Activated T-cell treated with anti-CD3 and anti-CD28 coated beads for 48 hours (primary cell): ENCODE measurements at places on chromosomes 2 and 18.

- DNase-seq: no peak
These were observed 33.0 kb downstream of the CYRIA start for GRCh38 chr2:16632598-16632997.

GRCh38 chr2:59461127-59461526, 1092.3 kb downstream of the BCL11A start:
- DNase-seq: no peak

DNA sequence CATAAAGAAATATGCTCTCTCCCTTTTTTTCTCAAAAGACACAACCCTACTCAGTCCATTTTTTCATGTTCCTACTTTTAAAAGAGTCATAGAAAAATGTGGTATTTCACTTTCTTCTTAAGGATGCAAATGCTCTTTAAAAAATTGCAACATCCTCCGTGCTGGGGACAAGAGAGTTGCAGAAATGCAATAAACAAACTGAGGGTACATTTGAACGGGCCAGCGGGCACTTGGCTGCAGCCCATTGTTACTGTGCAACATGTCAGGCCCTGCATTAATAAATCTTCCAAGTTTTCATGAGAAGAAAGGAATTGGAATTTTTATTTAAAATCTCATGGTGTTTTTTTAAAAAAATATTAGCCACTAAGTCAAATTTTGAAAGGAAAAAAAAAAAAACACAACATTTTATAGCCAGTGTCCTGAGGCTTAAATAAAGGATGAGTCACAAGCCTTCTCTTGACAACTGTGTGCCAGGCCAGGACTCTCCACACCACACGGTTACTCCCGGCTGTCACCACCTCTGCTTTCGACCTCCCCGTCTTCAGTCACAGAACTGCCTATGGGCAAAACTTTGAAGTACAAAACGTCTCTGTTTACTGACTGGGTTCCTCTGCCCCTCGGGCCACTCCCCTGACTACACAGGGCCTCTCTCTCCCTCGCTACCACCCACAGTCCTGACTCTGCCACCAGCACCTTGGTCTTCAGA, 57.5 kb upstream of the MFF start:
- no peak for DNase-seq

- no peak for DNase-seq
These were observed 259.1 kb upstream of the RBMS1 start for GRCh38 chr2:160752475-160753330.

- DNase-seq: no peak
These were observed 1806.1 kb upstream of the PIK3C3 start for GRCh38 chr18:40148960-40149359.
